IMR-90 (cell line): ENCODE measurements at places on chromosomes 4 and X. TPM values are rescaled to one million over a fixed set of nuclear protein-coding genes. Genes with fewer than 3 reads are reported as not detected.

GRCh38 chrX:150332023-150332422 is 31.1 kb upstream of the MAMLD1 start:
- DNase-seq = no peak

- DNase-seq = no peak
Measured at GRCh38 chr4:96170198-96170597, 330.3 kb downstream of the PDHA2 start.

GRCh38 chrX:47849778-47850177 is 13.1 kb downstream of the ZNF81 start:
- DNase-seq = no peak

ERCC6L gene
- total RNA-seq = 5.4 and 8.1 TPM in 2 replicates

DNA sequence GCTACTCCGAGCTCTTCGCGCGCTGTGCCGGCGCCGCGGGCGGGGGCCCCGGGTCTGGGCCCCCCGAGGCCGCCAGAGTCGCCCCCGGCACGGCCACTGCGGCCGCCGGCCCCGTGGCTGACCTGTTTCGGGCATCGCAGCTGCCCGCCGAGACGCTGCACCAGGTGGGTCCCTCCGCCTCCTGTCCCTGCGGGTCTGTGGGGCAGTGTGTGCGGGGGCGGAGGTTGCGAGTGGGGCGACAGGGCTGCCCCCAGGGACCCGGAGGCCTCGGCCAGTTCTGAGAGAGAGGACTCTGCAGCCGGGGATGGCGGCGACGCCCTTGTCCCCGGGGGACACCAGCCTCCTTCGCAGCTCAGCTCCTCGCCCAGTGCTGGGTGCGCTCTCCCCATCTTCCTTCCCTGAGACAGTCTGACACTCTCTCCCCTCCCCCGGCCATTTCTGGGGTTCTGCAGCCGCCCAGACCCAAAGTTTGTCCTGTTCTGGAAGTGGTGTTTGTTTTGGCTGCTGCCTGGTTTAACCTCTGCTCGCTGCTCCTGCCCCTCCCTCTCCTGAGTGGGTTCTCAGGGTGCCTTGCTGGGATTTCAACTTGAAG is 609 bp downstream of the REPS2 start:
- no peak for DNase-seq

GRCh38 chrX:38106991-38107655 is 100.8 kb downstream of the SYTL5 start:
- DNase-seq = no peak

DNA sequence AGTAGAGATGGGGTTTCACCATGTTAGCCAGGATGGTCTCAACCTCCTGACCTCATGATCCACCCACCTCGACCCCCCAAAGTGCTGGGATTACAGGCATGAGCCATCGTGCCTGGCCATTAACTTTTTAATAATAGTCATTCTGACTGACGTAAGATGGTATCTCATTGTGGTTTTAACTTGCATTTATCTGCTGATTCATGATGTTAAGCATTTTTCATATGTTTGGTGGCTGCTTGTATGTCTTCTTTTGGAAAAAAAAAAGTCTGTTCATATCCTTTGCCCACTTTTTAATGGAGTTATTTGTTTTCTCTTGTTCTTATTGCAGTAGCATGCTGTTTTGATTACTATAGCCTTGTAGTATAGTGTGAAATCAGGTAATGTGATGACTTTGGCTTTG is 45.8 kb downstream of the ANXA10 start:
- DNase-seq = peak; percentile 93

DNA sequence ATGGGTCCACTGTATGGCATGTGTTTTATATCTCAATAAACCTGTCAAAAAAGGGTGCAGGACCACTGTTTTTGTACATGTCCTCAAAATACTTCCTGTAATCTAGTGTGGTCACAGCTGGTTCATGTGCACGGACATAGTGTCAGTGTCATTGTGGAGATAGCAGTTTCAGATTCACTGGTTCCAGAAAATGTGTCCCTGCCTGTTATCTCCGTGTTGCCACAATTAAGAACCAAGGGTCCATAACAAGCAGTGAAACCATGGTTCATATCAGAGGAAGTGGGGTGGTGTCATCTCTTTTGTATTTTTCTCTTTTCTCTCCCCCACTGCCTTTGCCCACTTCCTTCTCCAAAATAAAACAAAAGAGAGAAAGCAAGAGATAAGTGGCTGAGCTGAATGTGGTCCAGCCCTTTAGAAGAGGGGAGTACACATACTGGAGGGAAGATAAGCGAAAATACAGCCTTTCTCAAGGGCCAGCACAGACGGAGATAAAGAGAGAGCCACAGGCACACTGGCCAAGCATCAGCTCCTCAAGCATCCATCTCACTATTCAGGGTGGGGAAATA is 51.2 kb downstream of the TBL1X start:
- no peak for DNase-seq

DDIT4L gene
- total RNA-seq = 3.9 and 7.8 TPM in 2 replicates

DNA sequence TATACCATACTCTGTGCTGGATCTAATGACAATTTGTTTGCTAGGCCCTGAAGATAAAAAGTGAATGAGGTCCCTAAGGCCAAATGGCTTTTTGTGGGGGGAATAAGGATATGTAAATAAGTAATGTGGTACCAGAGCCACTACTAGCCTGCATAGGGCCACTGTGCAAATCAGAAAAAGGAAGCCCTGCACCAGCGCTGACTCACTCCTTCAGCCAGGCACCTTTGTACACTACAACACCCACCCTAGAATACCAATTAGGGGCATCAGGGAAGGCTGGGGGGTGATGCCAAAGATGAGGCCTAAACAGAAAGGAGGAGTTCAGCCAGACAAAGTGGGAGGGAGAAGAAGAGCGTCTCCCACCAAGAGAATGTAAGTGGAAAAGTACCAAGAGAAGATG is 122.2 kb downstream of the CAMK2D start:
- DNase-seq = no peak

DNA sequence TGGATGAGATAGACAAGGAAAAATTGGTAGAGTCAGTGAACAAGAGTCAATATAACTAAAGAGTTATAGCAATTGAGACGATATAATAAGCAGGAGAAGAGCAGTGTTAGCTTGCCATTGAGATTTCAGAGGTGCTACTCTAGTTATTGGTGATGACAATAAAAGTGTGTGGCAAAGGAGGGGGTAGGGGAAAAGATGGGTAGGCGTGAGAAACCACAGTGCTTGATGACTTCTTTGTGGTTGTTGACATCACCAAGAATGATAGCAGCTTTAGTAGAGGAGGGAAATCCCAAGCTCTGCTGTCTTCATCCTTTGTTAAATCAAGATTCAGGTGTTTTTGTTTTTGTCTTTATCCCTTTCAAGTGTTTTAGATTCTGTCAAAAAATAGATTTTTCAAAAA is 179.9 kb upstream of the PPP3CA start:
- no peak for DNase-seq

GRCh38 chrX:138128027-138128671 is 562.2 kb downstream of the ZIC3 start:
- DNase-seq = peak; percentile 11

CDS1 gene
- under 0.01 TPM in 1 of 2 replicates, not detected in the other for total RNA-seq

DNA sequence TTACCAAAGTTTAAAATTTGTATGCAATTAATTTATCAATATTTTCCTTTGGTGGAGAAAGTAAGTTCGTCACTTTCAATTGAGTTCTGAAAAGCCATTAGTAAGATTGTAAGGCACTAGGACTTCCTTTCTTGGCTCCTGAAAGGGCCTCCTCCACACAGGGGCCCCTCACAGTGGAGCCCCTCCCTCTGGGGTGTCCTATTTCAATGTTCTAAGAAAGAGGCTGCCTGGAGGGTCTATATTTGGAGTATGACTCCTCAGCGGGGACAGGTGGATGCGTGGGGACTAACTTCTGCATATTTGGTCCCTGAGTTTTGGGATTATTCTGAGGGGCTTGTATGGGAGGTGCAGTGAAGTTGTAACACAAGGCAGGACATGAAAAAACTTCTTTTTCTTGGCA is 1.6 kb upstream of the ARMCX4 start:
- DNase-seq = no peak

GRCh38 chr4:97900229-97900628 is 243.0 kb downstream of the STPG2 start:
- DNase-seq = no peak

GRCh38 chr4:147581606-147582350 is 35.4 kb upstream of the TMEM184C start:
- DNase-seq = peak; percentile 91

- DNase-seq = peak; percentile 21
Measured at GRCh38 chr4:70759627-70760026, 37.9 kb downstream of the RUFY3 start.

KLB gene
- total RNA-seq = not detected in 2 replicates

GRCh38 chr4:13920111-13920875 is 292.8 kb upstream of the BOD1L1 start:
- peak; percentile 81 for DNase-seq

GRCh38 chr4:159229164-159229563 is 126.3 kb downstream of the RAPGEF2 start:
- peak; percentile 94 for DNase-seq

- peak; percentile 14 for DNase-seq
Measured at GRCh38 chrX:120308959-120309872, 2.0 kb downstream of the TMEM255A start.

GRCh38 chrX:55710701-55711100 is 6.8 kb upstream of the RRAGB start:
- no peak for DNase-seq
